Suprapubic skin (tissue), 4 donors: ENCODE measurements at places on chromosomes 4 and X.
A peak's percentile ranks its signal among the peaks of the same experiment; 100 is the strongest.

DNA sequence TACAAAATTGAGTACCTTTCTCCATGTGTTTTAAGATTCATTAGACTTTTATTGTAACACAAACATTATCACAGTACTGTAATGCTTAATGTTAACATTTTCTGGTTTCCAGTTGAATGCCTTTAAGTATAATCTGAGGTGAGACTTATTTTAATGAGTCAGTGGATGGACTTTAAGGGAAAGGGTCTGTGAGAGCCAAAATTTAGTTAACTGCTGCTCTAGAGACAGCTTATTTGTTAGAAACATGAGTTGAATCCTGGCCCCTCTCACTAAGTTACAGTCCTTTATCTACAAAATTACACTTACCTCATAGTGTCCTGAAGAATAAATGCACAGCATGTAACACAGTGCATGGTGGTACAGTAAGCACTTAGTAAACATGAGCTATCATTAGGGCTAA is 66.0 kb downstream of the PGRMC2 start:
- no peak for DNase-seq
- no peaks in the 10 kb centered on the region for H3K4me1 ChIP-seq
- no peaks in the 10 kb centered on the region for H3K27me3 ChIP-seq
- H3K27ac ChIP-seq = no peak overlapping the region

- no peak overlapping the region for H3K27ac ChIP-seq
- no peak for DNase-seq
- H3K4me3 ChIP-seq = no peak overlapping the region
- H3K27me3 ChIP-seq = no peaks in the 10 kb centered on the region
These were observed 125.2 kb downstream of the NHS start for GRCh38 chrX:17500145-17500579.

GRCh38 chr4:81378386-81378785 is 93.3 kb downstream of the RASGEF1B start:
- no peak overlapping the region for H3K4me3 ChIP-seq
- H3K27me3 ChIP-seq = no peaks in the 10 kb centered on the region
- no peaks in the 10 kb centered on the region for H3K4me1 ChIP-seq
- no peaks in the 10 kb centered on the region for H3K36me3 ChIP-seq
- DNase-seq = no peak
- H3K27ac ChIP-seq = no peak overlapping the region

- DNase-seq = no peak
- H3K4me1 ChIP-seq = peaks cover 72% of the 10 kb centered on the region
- H3K27ac ChIP-seq = peak overlapping the region; percentile 77
- H3K4me3 ChIP-seq = peak overlapping the region; percentile 70
These were observed 375 bp downstream of the FGFR3 start for GRCh38 chr4:1793496-1793840.

GRCh38 chr4:41013746-41014145 is 200.6 kb downstream of the APBB2 start:
- no peaks in the 10 kb centered on the region for H3K36me3 ChIP-seq

- no peak overlapping the region for H3K27ac ChIP-seq
- no peaks in the 10 kb centered on the region for H3K4me1 ChIP-seq
- H3K27me3 ChIP-seq = no peaks in the 10 kb centered on the region
- H3K4me3 ChIP-seq = no peak overlapping the region
- H3K36me3 ChIP-seq = no peaks in the 10 kb centered on the region
These were observed 28.4 kb upstream of the NDST3 start for GRCh38 chr4:118005883-118006282.

- peak overlapping the region; percentile 73 for H3K4me3 ChIP-seq
- H3K27me3 ChIP-seq = no peaks in the 10 kb centered on the region
- no peaks in the 10 kb centered on the region for H3K4me1 ChIP-seq
- DNase-seq = peak; percentile 65
- no peaks in the 10 kb centered on the region for H3K36me3 ChIP-seq
- H3K27ac ChIP-seq = peak overlapping the region; percentile 82
These were observed 600 bp downstream of the BEX4 start for GRCh38 chrX:103215425-103215991.

DNA sequence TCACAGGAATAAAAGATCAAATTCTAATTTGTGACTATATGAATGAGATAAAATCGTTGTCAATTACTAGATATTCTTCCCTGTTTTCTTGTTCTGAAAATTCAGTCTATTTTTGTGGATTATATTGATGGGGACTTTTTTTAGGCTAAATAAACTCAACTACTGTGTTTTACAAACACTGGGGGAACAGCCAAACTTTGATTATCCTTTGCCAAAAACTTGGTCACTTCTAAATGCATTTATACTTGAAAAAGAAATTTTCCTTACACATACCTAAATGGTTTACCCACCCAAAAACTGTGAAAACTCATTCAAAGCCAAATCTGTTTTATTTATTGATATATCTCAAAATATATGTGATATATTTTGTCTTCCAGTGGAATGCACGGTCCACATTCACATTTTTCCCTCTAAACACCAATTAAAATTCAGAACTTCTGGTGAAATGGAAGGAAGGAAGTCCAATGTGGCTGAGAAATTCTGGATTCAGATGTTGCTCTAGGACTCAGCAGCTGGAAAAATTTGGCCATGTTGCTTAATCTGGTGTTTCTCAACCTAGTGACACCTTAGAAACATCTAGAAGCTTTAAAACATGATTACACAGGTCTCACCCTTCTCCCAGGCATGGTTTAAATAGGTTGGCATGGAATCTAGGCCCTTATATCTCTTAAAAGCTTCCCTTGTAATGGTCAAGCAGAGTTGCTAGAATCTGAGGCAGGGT is 28.6 kb upstream of the ARHGAP24 start:
- H3K36me3 ChIP-seq = no peaks in the 10 kb centered on the region
- H3K4me3 ChIP-seq = no peak overlapping the region
- no peak overlapping the region for H3K27ac ChIP-seq
- H3K4me1 ChIP-seq = no peaks in the 10 kb centered on the region
- no peak for DNase-seq

- no peaks in the 10 kb centered on the region for H3K4me1 ChIP-seq
- H3K27ac ChIP-seq = no peak overlapping the region
- no peak overlapping the region for H3K4me3 ChIP-seq
- H3K36me3 ChIP-seq = no peaks in the 10 kb centered on the region
- DNase-seq = no peak
These were observed 1783.4 kb upstream of the AGA start for GRCh38 chr4:179225594-179225993.

DNA sequence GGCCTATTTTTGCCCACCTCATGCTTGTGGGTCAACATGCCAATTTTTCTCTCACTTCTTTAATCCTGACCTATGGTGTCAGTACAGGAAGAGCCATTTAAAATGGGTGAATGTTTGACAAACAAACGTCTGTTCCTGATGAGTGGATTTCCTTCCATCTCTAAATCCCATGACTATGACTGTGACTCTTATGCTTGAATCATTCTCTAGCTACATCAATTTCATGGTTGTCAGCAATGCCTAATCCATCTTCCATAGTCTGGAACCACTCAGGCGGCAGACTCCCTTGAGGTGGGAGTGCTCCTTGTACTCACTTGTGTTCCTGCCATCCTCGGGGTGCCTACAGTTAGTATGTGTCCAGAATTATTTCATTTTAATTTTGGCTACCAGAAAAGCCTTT is 194.9 kb upstream of the RPS6KA3 start:
- no peaks in the 10 kb centered on the region for H3K36me3 ChIP-seq
- H3K27ac ChIP-seq = no peak overlapping the region
- H3K4me1 ChIP-seq = no peaks in the 10 kb centered on the region
- DNase-seq = no peak
- no peak overlapping the region for H3K4me3 ChIP-seq
